ENCODE measurements at places on chromosomes 13 and 19.

DNA sequence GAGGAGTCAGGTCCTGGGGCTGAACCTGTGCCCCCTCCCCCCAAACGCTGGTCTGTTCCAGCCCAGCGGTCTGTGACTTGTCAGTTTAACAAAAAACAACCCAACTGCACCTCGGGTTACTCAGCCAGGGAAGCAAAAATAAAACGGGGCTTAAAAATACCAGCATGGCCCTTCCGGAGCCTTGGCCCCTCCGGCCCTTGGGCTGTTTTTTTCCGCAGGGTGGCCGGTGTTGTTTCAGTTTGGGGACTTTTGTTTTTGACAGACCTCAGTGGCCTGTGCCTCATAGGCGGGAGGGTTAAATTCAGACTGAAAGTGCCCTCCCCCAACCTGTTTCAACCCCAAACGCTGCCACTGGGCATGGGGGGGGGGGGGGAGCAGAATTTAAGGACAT, 4.0 kb downstream of the TCF3 start:
- DNase-seq = no peak

DNA sequence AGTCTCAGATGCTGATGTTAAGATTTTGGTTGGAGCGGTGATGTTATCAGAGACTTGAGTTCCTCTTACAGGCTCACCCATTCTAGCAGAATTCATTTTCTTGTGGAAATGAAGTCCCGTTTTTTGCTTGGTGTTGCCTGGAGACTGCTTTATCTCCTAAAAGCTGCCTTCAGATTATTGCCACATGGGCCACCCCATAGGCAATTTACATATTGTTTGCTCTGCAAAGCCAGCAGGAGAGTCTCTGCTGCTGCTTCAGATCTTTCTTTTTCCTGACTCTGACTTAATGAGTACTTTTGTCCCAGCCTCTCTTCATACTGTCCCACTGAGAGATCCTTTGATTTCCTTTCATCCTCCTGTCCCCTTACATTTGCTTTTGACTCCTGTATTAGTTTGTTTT, 114.6 kb downstream of the TDRD3 start:
- no peak for DNase-seq

DNA sequence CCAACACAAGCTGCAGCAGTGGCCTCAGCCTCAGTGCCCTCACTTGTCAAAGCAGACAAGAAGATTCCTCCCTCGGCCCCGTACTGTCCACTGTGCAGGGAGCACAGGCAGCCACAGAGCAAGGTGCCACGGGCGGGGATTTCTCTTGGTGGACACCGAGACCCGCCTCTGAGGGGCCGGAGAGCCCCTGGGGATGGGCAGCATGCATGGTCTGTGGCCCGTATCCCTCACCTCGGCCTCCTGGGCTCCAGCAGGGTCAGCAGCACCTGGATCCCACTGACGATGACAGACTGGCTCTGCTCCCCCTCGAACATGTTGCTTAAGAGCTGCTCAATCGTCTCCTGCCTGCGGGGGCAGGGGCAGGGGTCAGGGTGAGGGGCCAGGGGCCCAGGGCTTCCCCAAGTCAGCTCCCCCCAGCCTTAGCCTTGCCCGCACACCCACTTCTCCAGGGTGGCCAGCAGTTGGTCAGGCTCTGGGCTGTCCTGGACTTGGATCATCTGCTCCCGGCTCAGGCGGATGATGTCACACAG, 13.4 kb upstream of the TMEM86B start:
- DNase-seq = no peak

DNA sequence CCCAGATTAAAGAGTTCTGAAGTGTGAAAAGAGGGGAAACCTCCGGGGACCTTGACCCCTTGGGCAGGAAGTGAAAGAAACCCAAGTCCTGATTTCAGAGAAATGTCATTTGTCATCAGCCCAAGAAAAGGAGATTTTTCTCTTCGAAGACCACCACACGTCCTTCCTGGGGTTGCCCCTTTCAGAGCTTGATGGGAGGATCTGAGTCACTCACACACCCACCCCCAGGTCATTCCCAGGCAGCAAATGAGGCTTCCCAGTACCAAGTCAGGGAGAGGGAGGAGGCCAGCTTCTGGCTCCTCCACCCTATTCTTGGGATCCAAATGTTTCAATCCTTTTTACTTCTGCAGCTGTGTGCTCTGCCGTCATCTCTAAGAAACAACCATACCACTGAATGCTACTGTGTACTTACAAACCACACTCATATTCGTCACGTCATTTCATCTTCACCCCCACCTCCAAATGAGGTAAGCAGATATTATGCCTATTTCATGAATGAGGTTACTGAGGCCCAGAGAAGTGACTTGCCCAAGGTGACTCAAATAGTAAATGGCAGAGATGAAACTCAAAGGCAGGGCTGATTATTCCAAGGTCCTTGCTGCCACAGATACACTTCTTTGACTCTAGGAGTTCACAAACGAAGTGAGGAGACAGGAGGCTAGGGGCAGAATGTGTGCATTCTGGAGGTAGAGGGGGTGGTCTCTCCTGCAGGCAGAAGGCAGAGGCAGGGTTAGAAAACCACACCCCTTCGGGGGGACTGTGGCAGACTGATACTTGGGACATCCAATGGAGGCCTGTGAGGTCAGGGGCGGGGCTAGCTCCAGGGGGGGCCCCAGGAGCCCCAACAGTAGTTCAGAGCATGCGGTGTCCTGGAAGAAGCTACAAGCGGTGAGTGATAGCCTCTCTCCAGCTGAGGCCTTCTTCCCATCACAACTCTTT, 5.0 kb upstream of the KMT2B start:
- DNase-seq = no peak

GRCh38 chr19:1933244-1933643, 7.7 kb upstream of the CSNK1G2 start:
- no peak for DNase-seq

- DNase-seq = no peak
Measured at GRCh38 chr19:31676271-31677004, 327.2 kb upstream of the TSHZ3 start.

DNA sequence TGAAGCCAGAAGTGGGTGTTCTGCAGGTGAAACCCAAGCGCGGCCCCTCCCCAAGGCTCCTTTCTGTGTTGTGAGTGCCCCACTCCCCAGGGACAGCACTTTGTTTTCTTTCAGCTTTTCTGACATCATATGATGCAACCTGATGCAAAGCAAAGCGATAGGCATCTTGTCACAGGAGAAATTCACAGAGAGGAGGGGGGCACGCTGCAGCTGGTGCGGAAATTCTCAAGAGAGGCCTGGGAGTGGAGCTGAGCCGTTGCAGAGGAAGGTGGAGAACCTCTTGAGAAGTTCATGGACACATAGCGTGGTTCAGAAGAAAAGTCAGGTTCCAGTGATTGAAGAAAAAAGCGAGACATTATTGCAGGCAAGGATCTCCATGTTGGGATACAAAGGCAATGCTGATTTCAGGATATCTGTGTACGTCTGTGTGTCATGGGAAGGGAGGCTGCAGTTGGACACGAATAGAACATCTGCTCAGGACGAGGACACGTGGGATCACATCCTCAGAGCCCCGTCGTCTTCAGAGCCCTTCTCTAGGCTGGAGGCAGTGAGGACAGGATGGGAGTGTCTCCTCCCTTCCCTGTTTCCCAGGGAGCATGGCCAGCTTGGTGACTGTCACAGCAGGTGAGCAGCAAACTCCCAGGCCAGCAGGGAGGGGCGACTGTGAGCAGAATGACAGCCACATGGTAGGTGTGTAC, 79.2 kb downstream of the IRS2 start:
- no peak for DNase-seq

- no peak for DNase-seq
Measured at GRCh38 chr19:37309834-37310575, 60.9 kb upstream of the ZNF527 start.

- no peak for DNase-seq
Measured at GRCh38 chr13:79354285-79354684, 51.8 kb downstream of the RBM26 start.

DNA sequence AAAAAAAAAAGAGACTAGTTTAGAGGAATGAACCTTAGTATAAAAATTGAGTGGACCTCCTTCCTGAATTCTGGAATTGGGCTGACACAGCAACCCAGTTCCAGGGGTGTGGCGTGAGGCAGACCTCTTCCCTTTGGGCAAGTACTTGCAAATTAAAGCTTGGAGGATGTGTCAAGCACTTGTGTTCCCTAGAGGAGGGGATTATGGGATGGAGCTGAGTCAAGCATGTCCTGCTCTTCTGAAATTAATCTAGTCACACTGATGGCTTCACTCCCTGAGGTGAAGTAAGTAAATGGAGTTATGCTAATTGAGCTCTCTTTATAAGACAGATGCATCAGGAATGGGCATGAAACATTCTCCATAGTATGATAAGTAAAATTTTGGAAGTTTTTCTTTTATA, 107.7 kb upstream of the HTR2A start:
- DNase-seq = no peak

GRCh38 chr13:56906909-56907308, 233.8 kb upstream of the PRR20A start:
- no peak for DNase-seq

- DNase-seq = no peak
Measured at GRCh38 chr13:77398825-77399620, 72.1 kb upstream of the MYCBP2 start.

DNA sequence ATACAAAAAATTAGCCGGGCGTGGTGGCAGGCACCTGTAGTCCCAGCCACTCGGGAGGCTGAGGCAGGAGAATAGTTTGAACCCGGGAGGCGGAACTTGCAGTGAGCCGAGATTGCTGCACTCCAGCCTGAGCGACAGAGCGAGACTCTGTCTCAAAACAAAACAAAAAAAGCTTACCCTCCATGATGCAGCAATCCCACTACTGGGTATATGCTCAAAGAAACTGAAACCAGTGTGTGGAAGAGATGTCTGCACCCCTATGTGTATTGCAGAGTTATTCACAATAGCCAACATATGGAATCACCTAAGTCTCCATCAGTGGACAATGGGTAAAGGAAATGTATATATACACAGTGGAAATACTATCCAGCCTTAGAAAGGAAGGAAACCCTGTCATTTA, 19.6 kb upstream of the TTYH1 start:
- no peak for DNase-seq

- DNase-seq = no peak
Measured at GRCh38 chr13:98066636-98067035, 76.3 kb upstream of the FARP1 start.

GRCh38 chr19:7191946-7192691, 102.1 kb downstream of the INSR start:
- DNase-seq = no peak
